ENCODE measurements at places on chromosomes 6 and 20. TPM values are rescaled to one million over a fixed set of nuclear protein-coding genes. Genes with fewer than 3 reads are reported as not detected.

DNA sequence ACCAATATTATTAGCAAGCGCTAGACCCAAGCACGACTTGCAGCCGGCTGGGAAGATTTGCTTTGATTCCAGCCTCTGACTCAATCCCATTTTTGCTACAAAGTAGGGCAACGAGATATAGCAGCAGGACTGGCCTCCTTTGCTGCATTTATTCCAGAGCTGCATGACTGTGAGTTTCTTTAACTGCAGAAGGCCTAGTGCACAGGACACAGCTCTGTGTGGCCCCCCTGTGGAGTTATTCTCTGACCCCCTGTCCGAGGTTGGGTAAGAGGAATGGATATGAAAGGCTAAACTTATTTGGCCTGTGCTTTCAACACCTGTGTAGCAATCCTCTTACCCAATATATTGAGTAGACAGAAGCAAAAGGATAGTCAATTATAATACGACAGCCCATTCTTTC is 133.3 kb upstream of the SPTLC3 start:
- DNase-seq = no peak

DNA sequence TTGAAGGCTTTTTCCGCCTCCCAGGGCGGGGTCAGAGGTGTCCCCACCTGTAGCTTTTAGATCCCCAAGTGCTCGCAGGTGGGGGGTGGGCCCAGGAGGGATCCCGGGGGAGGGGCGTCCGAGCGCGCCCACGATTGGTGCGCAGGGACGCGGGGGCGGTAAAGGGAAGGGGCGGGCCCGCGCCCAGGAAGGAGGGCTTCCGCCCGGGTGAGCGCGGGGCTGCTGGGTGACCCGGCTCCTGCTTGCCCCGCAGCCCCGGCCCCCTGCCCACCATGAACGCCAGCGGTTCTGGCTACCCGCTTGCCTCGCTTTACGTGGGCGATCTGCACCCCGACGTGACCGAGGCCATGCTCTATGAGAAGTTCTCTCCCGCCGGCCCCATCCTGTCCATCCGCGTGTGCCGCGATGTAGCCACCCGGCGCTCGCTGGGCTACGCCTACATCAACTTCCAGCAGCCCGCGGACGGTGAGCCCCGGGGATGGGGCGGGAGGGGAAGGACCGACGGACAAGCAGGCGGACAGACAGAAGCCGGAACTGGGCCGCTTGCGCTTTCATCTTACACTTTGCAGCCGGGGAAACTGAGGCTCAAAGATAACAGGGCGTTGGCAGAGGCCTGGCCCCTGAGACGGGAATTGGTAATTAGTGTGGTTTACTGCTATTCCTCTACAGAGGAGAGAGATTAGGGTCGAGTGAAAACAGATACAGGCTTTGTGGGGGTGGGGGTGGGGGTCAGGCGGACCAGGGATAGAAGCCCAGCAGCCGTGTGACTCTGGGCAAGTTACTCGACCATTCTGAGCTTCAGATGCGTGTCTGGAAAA is at the start of gene PABPC1L:
TSS of gene PABPC1L (plus strand) at position 189 of the 818 bp plus-strand sequence. CDS start at position 273, 84 bp downstream.
- peak; percentile 37 for DNase-seq

GRCh38 chr6:121435444-121436069 is at the start of gene GJA1:
GJA1 (plus strand) TSS chr6:121435646; CDS start chr6:121446848, 11,202 bp downstream.
- DNase-seq = no peak

GRCh38 chr6:108715832-108716231 is 132.4 kb upstream of the ARMC2 start:
- DNase-seq = no peak

DNA sequence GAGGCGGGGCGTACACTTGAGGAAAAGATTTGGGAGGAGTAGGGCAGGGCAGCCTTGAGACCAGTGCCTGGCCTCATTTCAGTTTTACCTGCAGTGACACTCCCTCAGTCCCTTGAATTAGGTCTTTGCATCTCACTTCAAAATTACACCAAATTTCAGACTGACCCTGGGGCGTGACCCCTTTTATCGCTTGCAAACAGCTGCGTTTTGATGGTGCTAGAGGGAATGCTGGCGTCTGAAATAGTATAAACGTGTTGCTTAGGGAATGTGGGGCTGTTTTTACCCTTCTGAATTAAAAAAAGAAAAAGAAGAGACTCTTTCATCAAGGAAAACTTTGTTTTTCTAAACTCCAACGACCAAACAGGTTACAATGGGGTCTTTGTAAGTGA is 21.0 kb downstream of the COL9A1 start:
- no peak for DNase-seq

DNA sequence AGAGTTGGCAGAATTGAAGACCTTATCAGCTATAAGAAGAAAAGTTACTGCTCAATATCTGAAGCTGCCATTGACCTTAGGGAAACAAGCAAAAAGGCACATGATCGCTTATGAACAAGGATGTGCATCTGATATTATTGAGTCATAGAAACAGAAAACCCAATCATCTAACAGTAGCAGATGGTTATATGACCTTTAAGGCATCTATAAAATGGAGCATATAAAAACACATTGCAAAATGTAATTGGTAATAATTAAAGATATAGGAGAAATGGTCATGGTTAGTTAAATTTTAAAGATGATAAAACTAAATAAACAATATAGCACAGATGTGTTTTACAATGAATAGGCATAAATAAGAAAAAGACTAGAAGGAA is 260.1 kb upstream of the TAB2 start:
- DNase-seq = no peak

- no peak for DNase-seq
Measured at GRCh38 chr6:51841626-51842025, 245.8 kb downstream of the PKHD1 start.

DNA sequence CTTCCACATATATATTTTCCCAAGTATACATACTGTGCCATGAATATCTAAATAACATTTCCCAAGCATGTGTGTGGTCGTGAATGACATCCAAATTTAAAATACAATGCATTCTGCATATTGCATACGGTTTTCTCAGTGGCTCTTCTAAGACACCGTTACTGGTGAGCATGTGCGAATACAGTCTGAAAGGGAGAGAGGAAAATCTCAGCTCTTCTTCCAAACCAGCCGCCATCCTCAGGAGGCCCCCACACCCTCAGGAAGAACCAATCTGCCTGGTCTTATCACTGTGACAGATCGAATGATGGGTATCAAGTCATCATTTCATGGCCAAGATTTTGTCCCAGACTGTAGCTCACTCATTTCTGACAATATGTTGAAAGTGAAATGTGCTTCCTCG is 50.7 kb downstream of the ADAT2 start:
- no peak for DNase-seq

Gene NMBR
- polyA plus RNA-seq = 0.30 TPM

Gene HLA-DOB
- not detected for polyA plus RNA-seq

Gene LKAAEAR1
- not detected for polyA plus RNA-seq

Gene C6orf163
- 2.1 TPM for polyA plus RNA-seq

Gene FOXP4
- polyA plus RNA-seq = 31.5 TPM

Gene LEMD2
- polyA plus RNA-seq = 64.3 TPM

Gene C20orf204
- 0.73 TPM for polyA plus RNA-seq
